ENCODE measurements at places on chromosomes 13 and 19.

DNA sequence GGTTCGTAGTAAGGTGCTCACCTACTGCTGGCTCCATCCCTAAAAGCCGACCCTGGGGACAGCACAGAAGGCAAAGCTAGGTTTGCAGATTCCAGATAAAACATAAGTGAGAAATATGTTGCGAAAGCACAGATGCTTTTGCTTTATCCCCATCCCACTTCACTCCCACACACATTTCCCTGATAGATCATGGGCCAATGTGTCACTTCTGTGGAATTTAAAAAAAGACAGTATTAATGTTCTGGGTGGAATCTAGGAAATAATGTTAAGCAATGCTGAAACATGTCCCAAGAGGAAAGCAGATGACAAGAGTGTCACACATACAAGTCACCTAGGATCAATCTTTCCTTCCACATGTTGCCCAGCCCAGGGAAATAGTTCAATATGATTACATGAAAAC lies 661.0 kb upstream of the MIR17HG start:
- DNase-seq: no peak

- no peak for DNase-seq
These were observed 522.5 kb downstream of the DIAPH3 start for GRCh38 chr13:59641261-59641660.

- no peak for DNase-seq
These were observed 124.9 kb downstream of the CYSLTR2 start for GRCh38 chr13:48778610-48779009.

GRCh38 chr13:50396001-50396400 lies 380.8 kb downstream of the KCNRG start:
- no peak for DNase-seq

Data from activated CD4-positive, alpha-beta T cell treated with anti-CD3 and anti-CD28 coated beads, Interleukin-10, Interleukin-2, amounts not matched to agents 100 ng/mL and 50 ng/mL, durations not matched to agents 16 hours and 8 hours (primary cell).